ENCODE measurements at places on chromosomes 2 and 18.

DNA sequence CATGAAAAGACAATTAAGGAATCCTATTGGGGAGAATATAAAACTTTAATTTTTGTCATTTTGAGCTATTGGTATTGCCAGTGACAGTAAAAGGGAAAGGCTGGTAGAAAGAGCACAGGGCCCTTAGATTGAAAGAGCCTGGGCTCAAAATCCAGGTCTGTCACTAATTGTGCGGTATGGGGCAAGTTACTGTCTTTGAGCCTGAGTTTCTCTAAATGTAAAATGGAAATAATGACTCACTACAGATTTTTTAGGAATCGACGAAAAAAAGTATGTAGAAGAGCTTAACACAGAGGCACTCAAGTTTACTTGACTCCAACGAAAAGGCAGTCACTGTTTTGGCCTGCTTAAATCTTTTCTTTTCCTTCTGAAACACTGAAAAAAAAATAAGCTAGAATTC, 7.0 kb downstream of the NDUFV2 start:
- DNase-seq, result no peak

DNA sequence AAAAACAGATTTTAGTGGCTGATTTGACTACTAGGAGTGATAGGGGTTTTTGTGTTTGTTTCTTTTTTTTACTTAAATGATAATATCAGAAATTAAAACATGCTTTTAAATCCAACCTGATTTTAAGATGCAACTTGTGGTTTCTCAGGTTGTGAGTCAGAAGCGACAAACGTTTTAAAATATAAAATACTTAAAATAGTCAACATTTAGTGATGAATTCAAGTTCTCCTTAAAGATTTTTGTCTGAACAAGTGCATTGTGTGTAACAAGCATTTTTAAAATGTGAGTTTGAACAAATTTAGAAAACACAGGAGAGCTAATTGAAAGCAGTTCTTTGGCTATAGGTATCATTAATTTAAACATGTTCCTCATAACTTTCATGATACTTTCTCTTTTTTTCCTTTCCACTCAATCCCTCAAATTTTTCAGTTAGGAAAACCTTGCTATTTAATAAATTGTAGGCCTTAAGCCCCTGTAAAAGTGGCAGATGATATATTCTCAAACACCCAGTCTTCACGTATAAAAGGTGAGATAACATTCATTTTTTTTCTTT, 3.6 kb downstream of the TBR1 start:
- no peak for DNase-seq

DNA sequence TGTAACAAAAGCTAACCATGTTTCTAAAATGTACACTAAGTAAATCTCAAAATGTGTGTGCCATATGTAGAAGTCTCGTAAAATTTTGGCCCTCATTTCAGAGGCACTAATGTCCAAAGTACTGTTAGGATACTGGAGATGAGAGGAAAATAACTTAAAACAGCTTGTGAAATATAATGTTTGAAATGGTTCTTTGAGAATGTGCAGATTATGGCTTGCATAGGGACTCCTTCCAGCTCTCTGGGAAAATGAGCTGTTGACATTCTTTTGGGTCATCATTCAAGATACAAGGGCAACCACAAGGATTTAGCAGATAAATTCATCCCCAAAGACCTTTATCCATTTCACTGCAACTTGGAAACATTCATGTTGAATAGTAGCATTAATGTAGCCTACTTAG, 38.1 kb upstream of the OTX1 start:
- DNase-seq, result no peak

GRCh38 chr18:335733-336132, 67.9 kb upstream of the THOC1 start:
- DNase-seq, result no peak
